Lung (tissue), 17 donors: ENCODE measurements at places on chromosomes 4 and X. TPM values are rescaled to one million over a fixed set of nuclear protein-coding genes. Genes with fewer than 3 reads are reported as not detected.

Gene SAGE1
- not detected for total RNA-seq

Gene PDE6B
- total RNA-seq, result 16.5 TPM

Gene MAGEB10
- total RNA-seq, result not detected

- H3K27ac ChIP-seq, result no peak overlapping the region
- H3K4me3 ChIP-seq, result no peak overlapping the region
- H3K36me3 ChIP-seq, result no peaks in the 10 kb centered on the region
- no peaks in the 10 kb centered on the region for H3K27me3 ChIP-seq
These were observed 115.8 kb upstream of the DDIT4L start for GRCh38 chr4:100306018-100306417.

DNA sequence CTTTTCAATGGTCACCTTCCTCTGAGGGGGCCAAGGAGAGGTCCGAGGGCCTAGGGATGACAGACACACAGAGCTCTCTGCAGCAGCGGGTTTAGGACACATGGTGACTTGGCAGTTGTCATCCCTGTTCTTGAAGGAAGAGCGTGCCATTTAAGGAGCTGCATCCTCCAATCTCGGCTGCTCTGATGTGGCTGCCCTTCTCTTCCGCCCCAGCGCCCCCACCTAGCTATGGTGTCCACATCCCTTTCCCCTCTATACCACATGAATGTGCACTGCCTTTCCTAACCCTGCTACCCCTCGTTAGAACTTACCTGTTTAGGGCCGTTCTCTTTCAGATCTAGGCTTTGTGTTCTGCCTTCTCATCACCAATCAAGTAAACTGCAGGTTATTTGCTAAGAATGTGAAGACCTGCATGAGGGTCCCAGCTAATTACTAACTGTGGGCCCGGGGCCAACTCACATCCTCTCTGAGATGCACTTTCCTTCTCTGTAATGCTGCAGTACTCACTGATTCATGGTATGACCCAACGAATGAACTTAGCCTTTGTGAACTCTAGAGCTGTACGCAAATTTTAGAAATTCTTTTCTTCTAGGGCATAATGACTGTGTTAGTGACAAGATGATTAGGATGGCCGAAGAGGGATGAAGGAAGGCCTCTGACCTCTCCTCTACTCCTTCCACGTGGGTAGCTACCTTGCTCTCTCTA, 38.2 kb downstream of the CHST7 start:
- H3K27me3 ChIP-seq, result no peaks in the 10 kb centered on the region
- H3K27ac ChIP-seq, result no peak overlapping the region
- H3K36me3 ChIP-seq, result no peaks in the 10 kb centered on the region
- no peak overlapping the region for H3K4me3 ChIP-seq
- no peak for DNase-seq
